ENCODE measurements at places on chromosomes 1 and 21. TPM values are rescaled to one million over a fixed set of nuclear protein-coding genes. Genes with fewer than 3 reads are reported as not detected.

DNA sequence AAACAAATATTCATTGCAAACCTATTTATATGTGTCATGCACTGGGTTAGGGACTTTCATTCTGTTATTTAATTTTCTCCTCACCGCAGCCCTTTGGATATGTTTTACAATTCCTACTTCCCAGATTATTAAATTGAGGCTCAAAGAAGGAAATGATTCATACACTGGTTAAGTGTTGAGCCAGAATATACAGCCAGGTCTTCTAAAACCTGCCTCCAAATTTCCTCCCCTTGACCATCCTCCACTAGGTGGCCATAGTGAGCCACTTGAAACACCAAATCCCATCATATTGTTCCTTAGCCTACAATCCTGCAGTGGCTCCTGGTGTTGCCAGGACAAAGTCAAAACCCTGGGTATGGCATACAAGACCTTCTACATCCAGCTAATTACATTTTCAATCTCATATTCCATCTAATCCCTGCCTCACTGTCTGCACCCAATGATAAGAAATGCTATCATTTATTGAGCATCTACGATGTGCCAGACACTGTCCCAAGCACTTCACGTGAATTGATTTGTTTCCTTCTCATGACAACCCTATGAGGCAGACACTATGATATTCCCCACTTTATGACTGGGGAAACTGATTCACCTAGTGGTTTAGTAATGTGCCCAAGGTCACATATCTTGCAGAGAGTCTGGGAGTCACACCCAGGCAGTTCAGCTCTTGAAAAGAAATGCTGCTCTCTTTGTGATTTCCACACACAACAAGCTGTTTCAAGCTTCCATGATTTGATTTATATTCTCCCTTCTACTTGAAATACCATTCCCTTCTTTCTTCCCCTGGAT, 23.6 kb upstream of the KIRREL1 start:
- peaks cover 7% of the 10 kb centered on the region for H3K27me3 ChIP-seq
- no peak overlapping the region for H3K4me3 ChIP-seq
- DNase-seq, result no peak
- peak overlapping the region; percentile 45 for H3K27ac ChIP-seq
- peaks cover 27% of the 10 kb centered on the region for H3K4me1 ChIP-seq

DNA sequence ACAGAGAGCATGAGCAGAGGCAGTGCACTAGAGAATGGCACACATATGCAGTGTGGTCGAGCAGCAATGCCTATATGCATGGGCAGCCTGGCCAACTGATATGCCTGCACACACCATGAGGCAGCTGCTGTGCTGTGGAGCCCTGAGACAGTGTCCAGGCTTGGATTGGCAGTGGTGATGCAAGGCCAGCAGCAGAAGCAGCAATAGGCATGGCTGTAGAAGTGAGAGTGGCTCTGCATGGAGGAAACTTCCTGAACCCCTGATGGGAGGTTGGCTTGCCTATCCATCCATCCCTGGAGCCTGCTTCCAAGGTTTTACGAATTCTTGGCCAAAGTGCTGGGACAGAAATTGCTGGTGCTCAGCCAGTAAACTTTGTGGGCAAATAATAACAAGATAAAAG, 89.7 kb downstream of the DIRAS3 start:
- no peaks in the 10 kb centered on the region for H3K27me3 ChIP-seq
- no peaks in the 10 kb centered on the region for H3K36me3 ChIP-seq
- H3K4me1 ChIP-seq, result no peaks in the 10 kb centered on the region

DNA sequence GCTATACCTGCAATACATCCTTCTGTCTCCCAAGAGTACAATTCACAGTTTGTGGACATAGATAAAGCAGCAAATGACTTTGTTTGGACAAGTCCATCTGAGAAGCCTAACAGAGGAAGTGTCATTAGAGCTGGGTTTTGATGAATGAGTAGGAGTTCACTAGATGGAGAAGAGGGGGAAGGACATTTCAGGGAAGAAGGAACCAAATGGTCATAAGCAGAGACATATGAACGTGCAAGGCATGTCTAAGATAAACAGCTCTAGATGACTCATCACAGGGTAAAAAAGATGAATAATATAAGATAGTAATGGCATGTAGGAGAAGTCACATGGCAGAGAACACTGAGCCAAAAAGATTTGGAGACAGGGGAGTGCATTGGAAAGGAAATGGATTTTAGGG, 54.5 kb downstream of the HMGB4 start:
- no peak overlapping the region for H3K4me3 ChIP-seq
- DNase-seq, result no peak
- H3K27ac ChIP-seq, result no peak overlapping the region
- H3K36me3 ChIP-seq, result no peaks in the 10 kb centered on the region
- H3K4me1 ChIP-seq, result no peaks in the 10 kb centered on the region
- H3K27me3 ChIP-seq, result peaks cover 3% of the 10 kb centered on the region

- H3K4me1 ChIP-seq, result peaks cover 43% of the 10 kb centered on the region
- no peak overlapping the region for H3K4me3 ChIP-seq
- no peaks in the 10 kb centered on the region for H3K27me3 ChIP-seq
- DNase-seq, result no peak
- peak overlapping the region; percentile 96 for H3K27ac ChIP-seq
Observed at GRCh38 chr21:34544032-34544496, 32.1 kb upstream of the KCNE1 start.

GRCh38 chr1:115140442-115141144, 51.3 kb upstream of the TSPAN2 start:
- H3K36me3 ChIP-seq, result no peaks in the 10 kb centered on the region
- H3K27ac ChIP-seq, result peak overlapping the region; percentile 62
- no peak for DNase-seq
- H3K4me1 ChIP-seq, result peaks cover 74% of the 10 kb centered on the region

DNA sequence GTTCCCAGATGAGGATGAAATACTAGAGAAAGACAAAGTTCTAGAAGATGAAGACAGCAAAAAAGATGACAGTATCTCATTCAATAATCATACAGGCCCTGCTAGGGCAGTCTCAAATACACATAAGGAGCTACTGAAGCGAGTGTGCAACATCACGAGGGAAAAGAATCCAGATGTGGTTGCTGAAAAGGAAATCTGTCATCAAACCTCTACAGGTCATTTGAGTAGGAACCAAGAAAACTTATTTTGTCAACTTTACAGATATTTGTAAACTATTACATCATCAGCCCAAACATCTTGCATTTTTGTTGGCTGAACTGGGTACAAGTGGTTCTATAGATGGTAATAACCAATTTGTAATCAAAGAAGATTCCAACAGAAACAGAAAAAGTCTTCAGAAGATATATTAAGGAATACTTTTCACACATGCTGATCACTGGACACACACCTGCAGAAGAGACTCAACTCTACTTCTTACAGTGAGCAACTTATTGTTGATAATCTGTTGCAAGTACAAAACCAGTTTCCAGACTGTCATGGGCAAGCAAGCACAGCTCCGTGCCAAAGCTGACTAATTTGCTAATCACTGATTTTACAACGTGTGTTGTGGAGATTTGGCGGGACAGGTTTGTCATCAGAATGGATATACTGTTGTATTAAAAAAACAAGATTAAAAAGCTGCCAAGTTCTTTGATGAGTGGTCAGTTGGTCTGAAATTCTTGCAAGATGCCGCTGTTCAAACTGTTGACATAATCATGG, 42.1 kb downstream of the TRIM33 start:
- H3K4me1 ChIP-seq, result peaks cover 43% of the 10 kb centered on the region
- no peaks in the 10 kb centered on the region for H3K27me3 ChIP-seq
- peaks cover 2% of the 10 kb centered on the region for H3K36me3 ChIP-seq
- H3K4me3 ChIP-seq, result no peak overlapping the region
- no peak for DNase-seq

- H3K4me3 ChIP-seq, result no peak overlapping the region
- H3K27me3 ChIP-seq, result no peaks in the 10 kb centered on the region
- H3K27ac ChIP-seq, result no peak overlapping the region
- no peaks in the 10 kb centered on the region for H3K36me3 ChIP-seq
- H3K4me1 ChIP-seq, result peaks cover 39% of the 10 kb centered on the region
Observed at GRCh38 chr1:94110021-94110761, 10.8 kb downstream of the ABCA4 start.

DNA sequence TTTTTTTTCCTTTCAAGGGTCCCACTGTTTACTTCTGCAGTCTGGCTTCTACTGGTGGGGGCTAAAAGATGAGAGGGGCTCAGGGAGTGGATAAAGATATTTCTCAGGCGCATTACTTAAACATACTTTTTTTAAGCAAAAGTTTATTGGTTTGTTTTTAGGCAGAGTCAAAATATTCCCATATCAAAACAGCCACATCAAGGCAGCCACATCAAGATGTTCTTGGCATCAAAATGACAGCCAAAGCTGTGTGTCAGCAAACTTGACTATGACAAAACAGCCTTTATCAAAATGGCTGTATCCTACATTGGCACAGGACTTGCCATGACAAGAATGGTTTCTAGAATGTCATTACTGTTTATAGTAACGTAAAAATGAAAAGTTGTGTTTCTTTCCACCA, 22.1 kb upstream of the RASAL2 start:
- peaks cover 3% of the 10 kb centered on the region for H3K4me1 ChIP-seq
- no peak overlapping the region for H3K27ac ChIP-seq
- peaks cover 1% of the 10 kb centered on the region for H3K36me3 ChIP-seq
- no peaks in the 10 kb centered on the region for H3K27me3 ChIP-seq
- H3K4me3 ChIP-seq, result no peak overlapping the region
- no peak for DNase-seq

DNA sequence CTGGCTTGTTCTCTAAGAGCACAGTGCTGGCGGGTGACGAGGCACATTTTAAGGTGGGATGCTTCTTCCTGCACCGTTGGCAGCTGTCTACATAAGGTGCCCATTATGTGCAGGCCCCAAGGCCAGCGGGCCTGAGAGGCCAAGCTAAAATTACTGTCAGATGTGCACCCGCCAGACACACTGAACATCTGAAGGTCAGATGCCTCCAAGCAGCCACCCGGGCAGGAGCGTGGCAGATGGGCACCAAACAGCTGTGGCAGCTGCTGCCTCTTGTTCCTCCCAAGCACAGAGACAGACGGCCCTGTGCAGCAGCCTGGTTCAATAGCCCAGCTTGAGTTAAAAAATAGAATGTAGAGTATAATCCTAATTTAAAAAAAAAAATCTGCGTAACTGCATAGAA, 211.9 kb upstream of the EDN2 start:
- no peak overlapping the region for H3K4me3 ChIP-seq
- H3K27ac ChIP-seq, result no peak overlapping the region
- DNase-seq, result no peak
- H3K36me3 ChIP-seq, result no peaks in the 10 kb centered on the region
- no peaks in the 10 kb centered on the region for H3K27me3 ChIP-seq
- no peaks in the 10 kb centered on the region for H3K4me1 ChIP-seq

DNA sequence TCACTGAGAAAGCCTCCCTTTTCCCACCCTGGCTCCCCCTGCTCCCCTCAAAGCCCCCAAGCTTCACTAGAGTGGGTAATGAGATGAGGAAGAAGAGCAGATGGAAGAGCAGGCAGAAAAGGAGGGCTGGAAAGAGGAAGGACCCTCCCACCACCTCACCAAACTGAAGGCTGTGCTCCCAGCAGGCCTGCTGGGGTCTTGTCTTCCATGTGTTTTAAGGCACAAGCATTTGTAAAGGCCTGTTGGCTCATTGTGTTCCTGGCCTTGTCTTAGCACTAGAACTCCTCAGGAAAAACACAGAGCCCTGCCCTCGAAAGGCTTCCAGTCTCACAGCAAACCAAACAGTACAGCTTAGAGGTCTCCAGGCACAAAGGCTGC, 51.5 kb downstream of the TOMM20 start:
- H3K27me3 ChIP-seq, result no peaks in the 10 kb centered on the region
- no peak overlapping the region for H3K27ac ChIP-seq
- H3K36me3 ChIP-seq, result no peaks in the 10 kb centered on the region
- no peak overlapping the region for H3K4me3 ChIP-seq

- H3K4me1 ChIP-seq, result peaks cover 22% of the 10 kb centered on the region
Observed at GRCh38 chr1:172971241-172971640, 79.5 kb downstream of the TNFSF18 start.

GRCh38 chr1:210170220-210170619, 62.4 kb upstream of the SERTAD4 start:
- DNase-seq, result no peak
- no peaks in the 10 kb centered on the region for H3K36me3 ChIP-seq
- H3K27me3 ChIP-seq, result no peaks in the 10 kb centered on the region
- no peak overlapping the region for H3K27ac ChIP-seq
- no peaks in the 10 kb centered on the region for H3K4me1 ChIP-seq
- no peak overlapping the region for H3K4me3 ChIP-seq

DNA sequence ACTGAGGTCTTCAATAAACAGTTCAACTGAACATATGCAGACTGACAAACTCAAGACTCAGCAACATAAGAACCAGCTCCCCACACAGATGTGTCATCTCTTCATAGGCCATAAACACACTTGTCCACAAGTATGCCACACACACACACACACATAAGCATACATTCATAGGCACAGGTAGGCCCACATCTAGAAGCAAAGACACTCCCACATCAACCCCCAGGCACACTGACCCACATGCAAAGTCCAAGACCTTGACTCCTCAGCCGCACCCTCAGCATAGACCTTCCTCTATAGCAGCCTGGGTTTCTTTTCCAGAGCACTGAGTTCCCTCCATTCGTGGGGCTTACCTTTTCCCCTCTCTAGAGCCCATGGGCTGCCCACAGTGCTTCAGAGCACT, 1.4 kb downstream of the LAD1 start:
- peaks cover 5% of the 10 kb centered on the region for H3K4me1 ChIP-seq
- DNase-seq, result no peak
- no peak overlapping the region for H3K4me3 ChIP-seq
- H3K27me3 ChIP-seq, result peaks cover 21% of the 10 kb centered on the region
- H3K36me3 ChIP-seq, result no peaks in the 10 kb centered on the region
- H3K27ac ChIP-seq, result no peak overlapping the region

GRCh38 chr1:84253891-84254290, 47.6 kb upstream of the SAMD13 start:
- no peaks in the 10 kb centered on the region for H3K27me3 ChIP-seq
- peaks cover 2% of the 10 kb centered on the region for H3K36me3 ChIP-seq
- no peak for DNase-seq
- H3K4me3 ChIP-seq, result no peak overlapping the region
- peak overlapping the region; percentile 96 for H3K27ac ChIP-seq
- H3K4me1 ChIP-seq, result peaks cover 41% of the 10 kb centered on the region

DNA sequence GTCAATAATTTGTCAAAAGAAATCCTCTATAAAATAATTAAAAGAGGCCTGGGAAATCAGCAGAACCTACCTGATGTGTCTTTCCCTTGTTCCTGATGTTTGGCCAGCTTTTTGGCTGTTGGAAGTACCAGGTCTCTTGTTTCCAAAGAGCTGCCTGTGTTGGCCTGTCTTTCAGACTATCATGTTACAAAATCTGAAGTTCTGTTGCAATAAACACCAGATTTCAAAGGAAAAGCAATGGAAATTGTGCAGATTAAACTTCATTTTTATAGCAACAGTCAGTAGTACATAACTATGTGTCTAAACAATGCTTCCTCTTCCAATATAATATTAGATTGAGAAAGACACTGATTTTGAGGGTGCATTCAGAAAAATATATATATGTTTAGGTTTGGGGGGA, 647.2 kb upstream of the CXADR start:
- H3K27ac ChIP-seq, result no peak overlapping the region
- H3K36me3 ChIP-seq, result no peaks in the 10 kb centered on the region
- no peak for DNase-seq

OR2T11 gene
- not detected for total RNA-seq

SNRPE gene
- total RNA-seq, result 69.5 TPM

POU3F1 gene
- 1.6 TPM for total RNA-seq

LIN28A gene
- not detected for total RNA-seq

SPRR4 gene
- not detected for total RNA-seq
